ENCODE measurements at places on chromosomes 5 and 9.
A peak's percentile ranks its signal among the peaks of the same experiment; 100 is the strongest.

- DNase-seq, result no peak
These were observed 32.3 kb upstream of the SPATA31E1 start for GRCh38 chr9:87850391-87850790.

DNA sequence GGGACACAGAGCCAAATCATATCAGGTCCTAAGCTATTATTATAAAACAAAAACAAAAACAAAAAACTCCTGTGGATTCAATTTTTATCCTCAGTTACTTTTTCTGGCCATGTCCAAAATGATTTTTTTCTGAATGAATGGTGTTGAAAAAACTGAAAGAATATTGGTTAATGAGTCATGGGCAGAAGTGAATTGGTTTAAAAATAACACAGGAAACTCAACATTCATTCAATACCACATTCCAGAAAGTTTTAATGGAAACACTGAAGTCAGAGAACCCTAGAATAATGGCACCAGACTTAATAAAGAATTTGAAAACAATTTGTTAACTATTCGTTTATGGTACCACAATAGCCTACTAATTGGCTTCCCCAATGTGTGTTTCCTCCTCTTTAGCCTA is 102.4 kb upstream of the CDH9 start:
- DNase-seq, result no peak

DNA sequence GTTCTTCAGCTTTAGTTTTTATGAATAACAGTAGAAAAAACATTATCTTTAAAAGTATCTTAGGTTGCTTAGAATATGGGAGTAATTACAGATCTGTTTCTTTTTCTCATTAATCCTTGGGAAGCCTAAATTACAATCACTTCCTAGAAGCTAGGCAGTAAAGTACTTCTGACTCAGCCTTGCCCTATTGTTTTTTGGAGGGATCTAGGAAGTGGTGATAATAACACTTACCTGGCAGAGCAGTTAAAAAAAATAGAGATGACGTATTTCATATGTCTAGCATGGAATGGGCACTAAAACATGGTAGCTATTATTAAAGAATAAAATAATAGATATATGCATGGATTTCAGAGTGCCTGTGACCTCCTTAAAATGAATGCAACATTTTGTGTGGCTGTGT is 8.2 kb upstream of the FST start:
- DNase-seq, result no peak

DNA sequence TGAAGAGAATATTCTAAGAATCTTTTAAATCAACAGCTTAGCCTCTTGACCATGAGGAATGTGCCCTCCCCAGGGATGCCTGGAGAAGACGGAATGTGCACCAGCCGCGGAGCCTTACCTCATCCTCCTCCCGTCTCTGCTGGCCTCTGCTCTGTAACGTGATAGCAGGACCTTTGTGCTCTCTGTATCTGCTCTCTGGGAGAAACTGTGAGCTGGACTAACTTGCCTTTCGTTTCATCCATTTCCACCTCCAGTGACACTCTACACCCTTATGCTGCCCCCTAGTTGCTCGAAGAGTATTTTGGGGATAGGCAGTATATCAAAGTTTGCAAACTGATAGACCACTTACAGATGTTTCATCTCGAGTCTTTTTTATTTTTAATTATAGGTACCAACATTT is 141.4 kb downstream of the NPR3 start:
- DNase-seq, result peak; percentile 80

- peak; percentile 68 for DNase-seq
These were observed 11.5 kb downstream of the PRR7 start for GRCh38 chr5:177457852-177458681.

- DNase-seq, result no peak
These were observed 179.7 kb upstream of the ISL1 start for GRCh38 chr5:51203598-51203997.

- DNase-seq, result no peak
These were observed 393.3 kb downstream of the DMRT2 start for GRCh38 chr9:1443450-1443849.

- no peak for DNase-seq
These were observed 72.1 kb upstream of the SLC28A3 start for GRCh38 chr9:84412654-84413053.

DNA sequence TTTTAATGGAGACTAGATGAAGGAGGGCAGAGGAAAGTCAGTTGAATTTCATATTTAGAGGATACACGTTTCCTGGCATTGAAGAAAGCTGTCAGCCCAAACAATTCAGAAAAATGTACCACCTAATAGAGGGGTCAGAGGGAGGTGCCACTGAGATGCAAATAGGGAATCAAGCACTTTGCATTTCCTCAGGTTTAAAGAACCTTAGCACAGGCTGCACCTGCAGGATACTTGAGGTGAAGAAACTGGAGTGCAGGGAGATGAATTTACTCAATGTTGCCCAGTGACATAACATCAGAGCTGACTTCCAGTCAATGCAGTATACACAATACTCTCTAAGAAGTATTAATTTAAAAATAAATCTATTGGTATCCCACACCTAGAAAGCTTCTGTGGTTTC is 67.0 kb upstream of the MAST4 start:
- DNase-seq, result no peak

DNA sequence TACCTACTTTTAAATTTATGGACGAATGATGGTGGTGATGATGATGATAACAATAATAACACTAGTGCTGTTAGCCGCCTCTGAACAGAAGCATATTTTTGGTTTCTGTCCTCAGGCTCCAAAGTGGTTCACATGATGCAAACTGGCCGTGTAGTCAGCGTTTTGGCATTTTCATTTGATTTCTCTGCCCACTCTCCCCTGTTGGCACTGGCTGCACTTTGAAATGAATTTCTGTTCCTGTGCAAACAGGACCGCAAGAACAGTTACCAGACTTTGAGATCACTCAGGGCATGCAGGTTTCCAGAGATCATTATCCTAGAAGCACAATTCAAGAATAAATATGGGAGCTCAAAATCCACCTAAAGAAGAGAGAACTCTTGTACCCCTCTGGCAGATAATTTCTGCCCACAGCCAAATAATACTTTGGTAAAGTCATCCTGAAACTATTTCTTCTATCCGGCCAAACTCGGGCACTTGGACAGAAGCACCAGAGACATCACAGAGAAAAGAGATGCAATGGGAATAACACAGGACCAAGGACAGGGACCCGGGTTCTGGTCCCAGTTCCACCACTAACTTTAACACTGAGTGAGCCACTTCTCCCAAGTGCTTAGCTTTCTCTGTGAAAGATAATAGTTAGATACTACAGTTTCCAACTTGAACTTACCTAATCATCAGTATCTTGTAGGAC is 201.7 kb upstream of the PTGER4 start:
- no peak for DNase-seq

DNA sequence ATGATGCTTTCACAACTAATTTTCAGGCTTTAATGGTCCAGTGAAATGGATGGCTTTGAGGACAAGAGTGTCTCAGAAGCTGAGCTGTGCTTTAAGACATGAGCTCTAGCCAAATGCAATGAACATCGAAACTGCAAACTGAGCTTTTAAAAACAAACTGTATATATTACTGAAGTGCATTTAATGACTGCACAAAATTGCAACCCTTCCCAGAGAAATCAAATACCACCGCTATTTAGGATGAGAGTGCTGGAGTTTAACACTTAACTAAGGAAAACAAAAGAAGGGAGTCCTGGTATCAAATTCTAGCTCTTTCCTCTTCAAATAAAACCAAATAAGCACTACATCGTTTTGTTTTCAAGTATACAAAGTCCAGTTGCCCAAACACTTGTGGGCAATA is 163.9 kb downstream of the SLF1 start:
- DNase-seq, result no peak
